Neural crest cell (in vitro differentiated cells): ENCODE measurements at places on chromosomes 13 and 19. TPM values are rescaled to one million over a fixed set of nuclear protein-coding genes. Genes with fewer than 3 reads are reported as not detected.

The SLITRK6 gene
- 33.8 and 42.9 TPM in 2 replicates for total RNA-seq

- H3K4me3 ChIP-seq, result peak within 1 kb of the TSS; percentile 88
- peaks cover 19% of the 10 kb centered on the region for H3K4me1 ChIP-seq
- H3K27ac ChIP-seq, result no peak within 1 kb of the TSS
- DNase-seq, result no peak
- H3K27me3 ChIP-seq, result peaks cover 51% of the 10 kb centered on the region
Observed at GRCh38 chr19:40466985-40467734, at the start of gene SPTBN4. Gene SPTBN4 (plus strand): TSS chr19:40467001. CDS start chr19:40472622, 5,621 bp downstream.

The SMIM24 gene
- total RNA-seq, result not detected in 2 replicates

The CTXN1 gene
- 129 and 130 TPM in 2 replicates for total RNA-seq

- H3K36me3 ChIP-seq, result no peaks in the 10 kb centered on the region
- no peak for DNase-seq
Observed at GRCh38 chr13:82344867-82345266, 1537.4 kb downstream of the SLITRK1 start.

- no peaks in the 10 kb centered on the region for H3K36me3 ChIP-seq
- peaks cover 4% of the 10 kb centered on the region for H3K4me1 ChIP-seq
- H3K27ac ChIP-seq, result no peak overlapping the region
- no peak for DNase-seq
- no peak overlapping the region for H3K4me3 ChIP-seq
Observed at GRCh38 chr13:72678312-72678711, 49.1 kb downstream of the MZT1 start.

DNA sequence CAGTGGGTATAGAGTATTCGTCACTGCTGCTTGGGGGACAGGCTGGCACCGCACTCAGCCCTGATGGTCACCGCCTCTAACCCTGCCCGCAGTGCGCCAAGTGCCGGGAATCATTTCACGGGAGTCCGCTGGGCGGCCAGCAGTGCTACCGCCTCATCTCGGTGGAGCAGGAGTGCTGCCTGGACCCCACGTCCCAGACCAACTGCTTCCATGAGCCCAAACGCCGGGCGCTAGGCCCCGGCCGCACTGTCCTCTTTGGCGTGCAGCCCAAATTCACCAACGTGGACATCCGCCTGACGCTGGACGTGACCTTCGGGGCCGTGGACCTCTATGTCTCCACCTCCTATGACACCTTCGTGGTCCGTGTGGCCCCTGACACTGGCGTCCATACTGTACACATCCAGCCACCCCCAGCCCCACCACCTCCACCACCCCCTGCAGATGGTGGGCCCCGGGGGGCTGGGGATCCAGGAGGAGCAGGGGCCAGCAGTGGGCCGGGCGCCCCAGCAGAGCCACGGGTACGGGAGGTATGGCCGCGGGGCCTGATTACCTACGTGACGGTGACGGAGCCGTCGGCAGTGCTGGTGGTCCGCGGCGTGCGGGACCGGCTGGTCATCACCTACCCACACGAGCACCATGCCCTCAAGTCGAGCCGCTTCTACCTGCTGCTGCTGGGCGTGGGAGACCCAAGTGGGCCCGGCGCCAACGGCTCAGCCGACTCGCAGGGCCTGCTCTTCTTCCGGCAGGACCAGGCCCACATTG, 14.5 kb downstream of the CNFN start:
- peaks cover 7% of the 10 kb centered on the region for H3K36me3 ChIP-seq
- peaks cover 4% of the 10 kb centered on the region for H3K27me3 ChIP-seq
- DNase-seq, result no peak
- H3K4me1 ChIP-seq, result peaks cover 5% of the 10 kb centered on the region
- H3K27ac ChIP-seq, result no peak overlapping the region
- no peak overlapping the region for H3K4me3 ChIP-seq

The CBLC gene
- total RNA-seq, result not detected in 2 replicates

- peaks cover 14% of the 10 kb centered on the region for H3K4me1 ChIP-seq
- no peaks in the 10 kb centered on the region for H3K36me3 ChIP-seq
- H3K27ac ChIP-seq, result no peak overlapping the region
- DNase-seq, result no peak
- H3K27me3 ChIP-seq, result no peaks in the 10 kb centered on the region
- H3K4me3 ChIP-seq, result no peak overlapping the region
Observed at GRCh38 chr19:19578252-19578651, 40.2 kb downstream of the CILP2 start.

- no peak overlapping the region for H3K27ac ChIP-seq
- H3K4me1 ChIP-seq, result peaks cover 31% of the 10 kb centered on the region
- DNase-seq, result no peak
Observed at GRCh38 chr13:95155504-95155903, 145.7 kb downstream of the ABCC4 start.
